ENCODE measurements at places on chromosomes 2 and 18.

DNA sequence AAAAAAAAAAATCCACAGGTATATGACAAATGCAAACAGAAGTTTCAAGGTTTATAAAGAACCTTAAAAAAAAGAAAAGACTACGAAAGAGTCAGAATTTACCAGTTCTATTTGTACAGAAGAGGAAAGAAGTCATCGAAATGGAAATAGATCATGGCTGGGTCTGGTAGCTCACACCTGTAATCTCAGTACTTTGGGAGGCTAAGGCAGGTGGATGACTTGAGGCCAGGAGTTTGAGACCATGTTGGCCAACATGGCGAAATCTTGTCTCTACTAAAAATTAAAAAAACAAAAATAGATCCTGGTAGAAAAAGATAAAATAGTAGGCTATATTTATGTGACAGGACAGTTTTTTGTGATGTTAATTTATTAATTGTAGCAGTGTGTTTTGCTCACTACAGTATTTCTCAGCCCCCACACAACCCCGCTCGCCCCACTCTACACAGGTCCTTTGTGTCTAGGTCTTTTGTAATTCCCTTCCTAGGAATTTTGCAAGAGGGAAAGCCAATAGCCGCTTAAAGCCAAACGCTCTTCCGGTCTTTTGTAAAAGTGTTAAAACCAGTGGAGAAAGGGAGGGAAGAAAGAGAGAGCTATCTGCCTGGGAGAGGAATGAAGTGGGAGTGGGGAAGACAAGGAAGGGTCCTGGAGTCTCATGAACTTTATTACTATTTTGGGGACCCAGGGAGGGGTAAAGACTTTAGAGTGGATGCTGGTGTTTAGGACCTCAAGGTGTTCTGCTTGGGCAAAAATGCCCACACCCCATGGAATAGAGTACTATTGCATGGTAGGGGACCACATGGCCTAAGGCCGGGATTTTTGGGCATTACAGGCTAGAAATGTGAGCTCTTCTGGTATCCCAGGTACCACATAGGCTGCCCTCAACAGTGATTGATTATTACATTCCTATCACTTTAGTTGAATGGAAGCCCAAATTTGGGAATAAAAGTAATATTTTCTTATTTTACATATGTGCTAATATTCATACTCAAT lies 59.4 kb upstream of the XPO1 start:
- DNase-seq, result no peak

DNA sequence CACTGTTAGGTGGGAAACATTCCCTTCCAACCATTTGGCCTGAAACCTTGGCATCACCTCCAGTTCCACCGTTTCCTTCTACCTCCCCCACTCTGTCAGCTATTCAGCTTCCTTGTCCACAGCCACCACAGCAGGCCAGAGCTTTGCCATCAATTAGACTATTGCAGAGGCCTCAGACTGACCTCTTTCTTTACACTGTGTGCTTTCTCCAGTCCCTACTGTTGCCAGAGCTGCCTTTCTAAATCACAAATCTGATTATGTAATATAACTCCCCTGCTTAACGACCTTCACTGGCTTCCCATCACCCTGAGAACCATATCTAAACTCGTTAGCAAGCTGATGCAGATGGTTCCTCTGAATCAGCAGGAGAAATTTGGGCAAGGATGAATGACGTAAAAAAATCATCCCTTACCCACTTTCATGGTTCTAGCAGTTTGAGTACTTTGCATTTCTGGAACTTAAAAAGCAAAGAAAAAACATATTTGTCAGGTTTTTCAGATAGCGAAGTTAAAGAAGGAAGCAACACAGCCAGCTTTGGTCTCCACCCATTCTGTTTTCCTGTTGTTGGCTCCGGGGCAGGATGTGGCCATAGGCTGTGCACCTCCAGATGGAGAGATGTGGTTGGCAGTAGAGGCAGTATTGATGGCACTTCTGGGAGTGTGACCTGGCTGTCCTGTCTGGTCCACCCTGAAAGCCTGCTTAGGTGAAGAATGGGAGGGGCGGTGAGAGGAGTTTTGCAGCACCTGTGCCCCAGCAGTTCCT lies 422.1 kb downstream of the PARD3B start:
- peak; percentile 18 for DNase-seq

DNA sequence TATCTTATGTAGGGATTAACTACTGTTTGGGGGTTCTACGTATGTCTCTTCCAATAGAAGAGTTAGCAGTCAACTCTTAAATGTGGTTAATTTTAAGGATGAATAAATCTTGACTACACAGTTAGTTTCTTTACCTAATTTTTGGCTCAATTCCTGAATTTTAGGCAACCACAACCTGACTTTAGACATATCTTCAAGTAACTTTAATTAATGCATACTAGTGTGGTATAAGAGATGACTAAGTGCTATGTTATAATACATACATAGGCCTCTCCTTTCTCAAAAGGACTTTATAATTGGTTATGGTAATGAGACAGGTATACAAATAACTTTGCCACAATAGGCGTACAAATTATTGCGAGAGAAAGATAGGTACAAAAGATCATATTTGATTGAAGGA lies 312.0 kb downstream of the IRS1 start:
- DNase-seq, result no peak

- DNase-seq, result no peak
Observed at GRCh38 chr2:51027442-51027841, 4.5 kb downstream of the NRXN1 start.

DNA sequence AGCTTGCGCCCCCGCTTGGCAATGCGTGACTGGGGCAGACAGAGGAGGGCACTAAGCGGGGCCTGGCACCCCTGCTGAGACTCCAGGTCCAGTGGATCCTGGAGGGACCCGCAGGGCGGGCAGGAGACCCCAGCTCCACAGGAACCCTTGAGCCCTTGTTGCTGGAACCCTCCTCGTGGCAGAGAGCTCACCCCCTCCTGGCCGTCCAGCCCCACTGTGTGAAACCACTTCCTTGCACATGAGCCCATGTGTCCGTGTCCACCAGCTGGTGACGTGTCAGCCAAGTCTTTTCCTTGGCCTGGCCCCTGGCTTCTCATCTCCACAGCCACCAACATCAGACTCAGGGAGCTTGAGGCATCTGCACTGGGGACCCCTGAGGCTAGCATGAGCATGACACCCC lies 38.0 kb downstream of the BIN1 start:
- no peak for DNase-seq

- DNase-seq, result no peak
Observed at GRCh38 chr2:147865560-147865959, 20.7 kb downstream of the ACVR2A start.

DNA sequence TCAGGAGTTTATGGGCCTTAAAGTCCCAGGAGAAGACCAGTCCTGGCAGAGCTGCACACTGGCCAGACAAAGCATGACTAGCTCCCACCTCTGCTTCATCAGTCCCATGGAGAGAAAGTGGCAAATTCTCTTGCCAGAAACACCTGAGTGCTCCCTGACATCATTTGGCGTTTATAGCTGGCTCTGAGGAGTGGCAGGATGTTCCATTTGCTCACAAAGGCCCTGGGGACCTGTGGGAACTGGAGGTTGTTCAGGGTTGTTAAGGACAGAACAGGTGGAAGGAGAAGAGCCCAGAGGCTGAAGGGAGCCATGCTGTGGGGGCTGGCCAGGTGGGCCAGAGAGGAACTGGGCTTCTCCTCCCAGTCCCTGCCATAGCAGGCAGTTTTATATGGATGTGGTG lies 56.1 kb downstream of the RPL37A start:
- no peak for DNase-seq

GRCh38 chr18:44887227-44887631 lies 206.5 kb downstream of the SETBP1 start:
- no peak for DNase-seq

GRCh38 chr18:59461171-59461570 lies 102.1 kb upstream of the LMAN1 start:
- DNase-seq, result no peak

DNA sequence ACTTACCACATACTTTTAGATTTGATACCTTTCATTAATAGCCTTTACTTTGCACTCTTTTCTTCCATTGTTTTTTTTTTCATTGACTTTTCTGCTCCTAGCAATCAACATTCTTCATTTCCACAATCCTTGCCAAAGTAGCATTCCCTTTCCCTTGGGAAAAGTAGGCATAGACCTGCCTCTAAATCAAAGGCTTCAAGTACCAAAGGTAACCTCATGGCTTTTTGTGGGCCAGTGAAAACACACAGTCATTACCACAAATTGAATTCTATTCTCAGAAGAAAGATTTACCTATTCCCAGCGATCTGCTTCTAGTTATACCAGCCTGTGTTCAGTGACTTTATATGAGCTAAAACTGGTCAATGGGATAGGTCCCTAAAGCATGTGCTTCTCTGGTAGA lies 109.2 kb downstream of the SOCS6 start:
- no peak for DNase-seq

DNA sequence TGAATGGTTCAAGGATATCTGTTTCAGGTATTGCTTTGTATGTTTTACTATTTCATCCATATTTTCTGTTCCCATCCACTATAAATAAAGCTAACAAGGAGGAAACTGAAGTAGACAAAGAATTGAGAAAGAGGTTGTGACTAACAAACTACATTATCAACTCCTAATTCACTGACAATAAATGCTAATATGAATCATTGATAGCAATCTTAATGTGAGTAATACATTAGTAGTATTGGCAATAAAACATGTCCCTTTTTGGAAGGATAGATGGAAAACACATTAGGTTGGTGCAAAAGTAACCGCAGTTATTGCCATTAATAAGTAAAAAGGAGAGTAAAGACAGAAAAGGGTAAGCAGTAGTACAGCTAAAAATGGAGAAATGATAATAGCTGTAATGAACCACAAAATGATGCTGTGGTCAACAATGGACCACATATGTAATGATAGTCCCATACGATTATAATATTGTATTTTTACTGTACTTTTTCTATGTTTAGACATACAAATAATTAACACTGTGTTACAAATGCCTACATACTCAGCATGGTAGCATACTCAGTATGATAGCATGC lies 104.7 kb downstream of the THADA start:
- no peak for DNase-seq

DNA sequence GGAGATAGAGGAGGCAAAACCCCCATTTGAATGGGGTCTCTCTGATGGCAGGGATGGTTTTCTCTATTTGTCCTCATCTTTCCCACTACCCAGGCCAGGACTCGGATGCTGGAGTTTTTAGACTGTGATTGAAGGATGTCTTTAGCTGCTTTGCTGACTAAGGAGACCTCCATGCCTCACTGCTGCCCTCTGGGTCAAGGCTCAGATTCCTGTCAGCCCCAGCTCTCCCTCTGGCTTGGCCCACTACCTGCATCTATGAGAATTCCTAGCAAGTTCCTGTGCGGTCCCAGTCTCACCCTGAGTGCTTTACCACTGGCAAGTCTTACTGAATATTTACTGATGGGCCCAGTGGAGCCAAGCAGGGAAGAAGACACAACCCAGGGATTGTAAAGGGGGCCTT lies 184.0 kb downstream of the CELF4 start:
- DNase-seq, result no peak

DNA sequence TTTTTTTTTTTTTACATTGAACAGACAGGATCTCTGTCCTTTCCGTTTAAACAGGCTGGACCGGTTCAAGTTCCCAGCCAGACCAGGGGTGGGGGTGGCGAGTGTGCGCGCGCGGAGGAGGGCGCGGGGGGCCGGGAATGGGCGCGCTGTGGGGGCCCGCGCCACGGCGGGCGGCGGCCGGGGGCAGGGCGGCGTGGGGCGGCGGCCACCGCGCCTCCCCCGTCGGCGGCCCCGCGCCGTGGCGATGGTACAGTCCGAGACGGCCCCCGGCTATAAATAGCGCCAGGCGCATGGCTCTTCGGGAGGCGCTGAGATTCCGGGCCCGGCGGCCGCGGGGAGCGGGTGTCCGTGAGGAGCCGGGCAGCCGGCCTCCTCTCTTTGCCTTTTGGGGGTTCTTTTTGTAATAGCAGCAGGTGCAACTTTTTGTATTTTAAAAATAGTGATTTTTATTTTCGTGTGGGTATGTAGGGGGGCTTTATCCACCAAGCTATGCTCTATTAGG lies 430 bp upstream of the CELF4 start:
- DNase-seq, result peak; percentile 63

DNA sequence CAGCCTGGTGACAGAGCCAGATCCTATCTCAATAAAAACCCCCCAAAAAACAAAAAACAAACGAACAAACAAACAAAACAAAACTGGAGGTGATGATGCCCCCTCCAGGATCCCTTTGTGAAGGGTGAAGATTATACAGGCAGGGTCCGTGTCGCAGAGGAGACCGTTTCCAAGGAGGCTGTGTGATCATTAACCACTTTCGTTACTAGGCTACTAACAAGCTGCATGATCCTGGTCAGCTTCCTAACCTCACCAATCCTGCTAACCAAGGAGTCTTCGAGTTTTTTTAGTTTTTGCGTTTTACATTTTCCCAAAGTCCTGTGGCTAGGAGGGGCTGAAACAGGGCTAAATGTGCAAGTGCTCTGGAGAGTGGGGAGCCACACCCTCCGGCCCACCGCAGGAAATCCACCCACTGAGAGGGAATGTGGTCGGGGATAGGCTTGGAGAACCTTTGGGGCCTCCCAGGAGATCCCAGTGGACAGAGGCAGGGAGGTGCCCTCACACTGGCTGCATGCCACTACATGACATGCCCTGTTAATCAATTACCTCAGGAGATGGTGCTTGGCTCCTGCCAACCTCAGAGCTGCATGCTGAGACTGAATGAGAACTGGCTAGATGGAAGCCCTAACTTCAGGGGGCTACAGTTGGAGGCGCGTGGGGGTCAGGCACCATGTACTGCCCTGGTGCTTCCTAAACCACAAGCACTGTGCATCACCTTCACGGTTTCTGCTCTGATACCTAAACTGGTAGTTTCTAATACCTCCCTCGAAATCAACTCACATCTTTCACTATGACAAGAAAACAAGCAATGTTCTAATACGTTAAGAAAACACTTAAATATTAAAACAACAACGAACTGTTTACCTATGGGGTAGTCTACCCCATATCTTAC lies 67.5 kb upstream of the RGPD5 start:
- no peak for DNase-seq

DNA sequence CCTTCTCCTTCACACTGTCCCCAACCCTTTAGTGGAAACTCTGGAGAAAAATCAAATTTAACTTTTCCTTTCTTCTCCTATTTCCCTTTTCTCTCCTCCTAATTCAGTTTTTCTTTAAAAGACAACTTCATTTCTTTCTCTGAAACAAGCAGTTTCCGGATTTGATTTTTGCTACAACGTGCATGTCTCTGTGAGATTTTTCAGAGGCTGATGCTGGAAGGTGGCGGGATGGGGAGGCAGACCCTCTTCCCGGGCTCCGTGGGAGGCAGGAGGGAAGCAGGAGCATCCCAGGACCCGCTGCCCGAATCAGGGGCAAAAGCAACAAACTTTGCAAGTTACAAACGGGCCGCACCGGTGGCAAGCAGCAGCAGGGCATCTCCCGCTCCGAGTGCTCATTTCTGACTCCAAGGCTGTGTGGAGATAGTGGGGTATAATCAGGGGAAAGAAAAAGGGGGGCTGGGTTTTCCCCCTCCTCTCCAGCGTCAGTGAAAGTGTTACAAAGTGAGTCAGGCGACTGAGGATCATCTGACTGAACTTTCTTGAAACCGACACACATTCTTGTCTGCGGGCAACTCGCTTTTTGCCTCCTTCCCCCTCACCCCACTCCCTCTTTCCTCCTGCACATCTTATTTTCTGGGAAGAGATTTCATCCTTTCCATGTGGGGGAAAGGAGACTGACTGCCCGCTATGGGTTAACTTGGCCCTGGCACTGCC lies 6.4 kb downstream of the ZEB2 start:
- peak; percentile 73 for DNase-seq

GRCh38 chr2:215780907-215781685 lies 232.3 kb downstream of the MREG start:
- DNase-seq, result no peak

Data from Ammon's horn (tissue), 1 donor.